ENCODE measurements at places on chromosomes 2 and 18.

GRCh38 chr18:44693030-44693784 lies 12.5 kb downstream of the SETBP1 start:
- no peak for DNase-seq

- DNase-seq = no peak
Measured at GRCh38 chr2:10170256-10170655, 47.7 kb downstream of the RRM2 start.

DNA sequence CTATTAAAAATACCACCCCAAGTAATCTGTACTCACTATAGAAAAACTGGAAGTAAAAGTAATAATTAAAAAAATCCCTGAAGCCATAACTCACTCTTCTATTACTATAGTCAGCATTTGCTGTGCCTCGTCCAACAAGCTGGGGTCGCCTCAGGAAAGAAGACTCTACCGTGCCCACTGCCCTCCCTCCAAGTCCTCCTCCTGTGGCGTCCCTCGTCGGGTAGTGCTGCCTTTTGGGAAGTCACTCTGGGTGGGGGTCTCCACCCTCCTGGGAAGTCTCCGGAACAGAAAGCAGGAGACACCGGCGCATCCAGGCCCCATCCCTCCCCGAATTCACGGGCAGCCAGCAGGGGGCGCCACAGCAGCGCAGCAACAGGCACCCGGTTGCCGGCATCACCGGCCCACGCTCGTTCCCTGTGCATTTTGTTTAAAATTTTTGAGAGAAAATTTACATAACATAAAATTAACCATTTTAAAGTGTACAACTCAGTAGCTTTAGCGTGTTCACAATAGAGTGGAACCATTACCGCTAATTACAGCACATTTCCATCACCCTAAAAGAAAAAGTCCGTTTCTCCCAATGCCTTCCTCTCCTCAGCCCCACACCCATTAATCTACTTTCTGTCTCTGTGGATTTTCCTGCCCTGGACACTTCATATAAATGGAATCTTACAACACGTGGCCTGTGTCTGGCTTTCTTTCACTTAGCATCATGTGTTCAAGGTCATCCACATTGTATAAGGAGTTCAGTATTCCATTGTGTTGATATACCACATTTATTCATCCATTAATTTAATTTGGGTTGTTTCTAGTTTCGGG lies 62.2 kb downstream of the ADNP2 start:
- DNase-seq = no peak

- no peak for DNase-seq
Measured at GRCh38 chr2:155481141-155481540, 782.6 kb downstream of the KCNJ3 start.

DNA sequence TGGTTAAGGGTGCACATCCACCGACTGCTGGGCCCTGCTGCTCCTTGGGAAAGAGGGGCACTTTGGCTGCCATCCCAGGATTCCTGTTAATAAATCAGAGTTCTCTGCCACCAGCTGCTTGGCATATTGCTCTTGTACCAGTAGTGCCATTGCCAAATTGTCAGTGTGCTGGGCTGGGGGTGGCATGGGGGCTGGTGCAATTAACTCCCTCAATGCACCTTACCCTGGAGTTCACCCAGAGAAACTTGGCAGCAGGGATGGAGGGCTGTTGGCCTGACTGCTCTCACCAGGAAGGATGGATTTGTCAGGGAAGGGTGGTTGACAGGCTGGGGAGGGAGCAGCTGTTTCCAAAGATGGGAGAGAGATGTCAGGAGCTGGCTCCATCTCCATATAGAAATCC lies 94.6 kb upstream of the SKOR2 start:
- DNase-seq = no peak

DNA sequence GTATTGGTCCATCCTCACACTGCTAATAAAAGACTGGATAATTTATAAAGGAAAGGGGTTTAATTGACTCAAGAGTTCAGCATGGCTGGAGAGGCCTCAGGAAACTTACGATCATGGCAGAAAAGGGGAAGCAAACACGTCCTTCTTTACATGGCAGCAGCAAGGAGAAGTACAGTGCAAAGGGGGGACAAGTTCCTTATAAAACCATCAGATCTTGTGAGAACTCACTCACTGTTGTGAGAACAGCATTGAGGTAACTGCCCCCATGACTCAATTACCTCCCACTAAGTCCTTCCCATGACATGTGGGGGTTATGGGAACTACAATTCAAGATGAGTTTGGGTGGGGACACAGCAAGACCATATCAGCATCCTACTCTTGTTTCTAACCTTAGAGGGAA lies 37.0 kb downstream of the SP100 start:
- no peak for DNase-seq

DNA sequence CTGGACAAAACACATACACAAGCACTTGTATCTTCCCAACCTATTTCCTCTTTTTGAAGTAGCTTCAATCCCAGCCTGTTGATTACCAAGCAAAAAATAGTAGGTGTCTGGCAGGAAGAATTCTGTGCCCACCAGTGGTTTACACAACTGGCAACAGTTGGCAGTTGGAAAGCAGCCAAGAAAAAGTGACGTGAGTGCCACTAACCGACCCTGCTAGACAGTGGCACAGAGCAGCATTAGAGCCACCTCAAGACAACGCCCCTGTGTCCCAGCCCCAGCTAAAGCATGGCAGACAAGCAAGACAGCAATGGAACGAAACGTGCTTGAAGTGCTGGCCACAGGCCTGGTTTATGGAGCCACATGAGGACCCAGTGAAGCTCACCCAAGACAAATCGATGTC lies 379.6 kb downstream of the FBXO15 start:
- DNase-seq = peak; percentile 40

DNA sequence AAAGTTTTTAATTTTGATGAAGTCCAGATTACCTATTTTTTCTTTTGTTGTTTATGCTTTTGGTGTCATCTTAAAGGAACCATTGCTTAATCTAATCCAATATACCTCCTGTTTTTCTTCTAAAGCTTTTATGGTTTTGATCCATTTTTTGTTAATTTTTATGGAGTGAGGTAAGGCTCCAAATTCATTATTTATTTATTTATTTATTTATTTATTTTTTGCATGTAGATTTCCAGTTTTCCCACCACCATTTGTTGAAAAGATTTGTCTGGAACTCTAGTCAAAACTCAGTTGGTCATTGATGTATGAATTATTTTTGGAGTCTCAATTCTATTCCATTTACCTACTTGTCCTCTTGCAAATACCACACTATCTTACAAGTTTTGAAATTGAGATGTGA lies 99.4 kb upstream of the RBMS1 start:
- DNase-seq = no peak

- DNase-seq = no peak
Measured at GRCh38 chr2:71746946-71747501, 293.7 kb downstream of the DYSF start.

GRCh38 chr2:158570869-158571268 lies 114.1 kb downstream of the PKP4 start:
- no peak for DNase-seq

DNA sequence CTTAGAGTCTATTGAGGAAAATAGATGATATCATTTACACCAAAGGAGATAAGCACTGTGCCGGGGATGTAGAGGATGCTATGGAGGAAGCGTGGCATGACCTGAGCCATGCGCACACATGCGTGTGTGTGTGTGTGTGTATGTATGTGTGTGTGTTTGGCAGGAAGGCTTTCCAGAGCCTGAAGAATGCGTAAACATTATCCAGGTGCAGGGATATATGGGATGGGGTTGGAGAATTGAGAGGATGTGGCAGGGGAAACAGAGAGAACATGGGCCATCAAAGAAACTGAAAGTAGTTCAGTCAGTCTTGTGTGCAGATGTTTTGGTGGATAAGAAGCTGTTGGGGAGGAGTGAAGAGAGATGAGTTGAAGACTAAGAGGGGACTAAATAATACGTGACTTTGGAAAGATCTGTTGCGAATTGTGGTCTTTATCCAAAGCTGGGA lies 9.3 kb upstream of the STAT1 start:
- no peak for DNase-seq

DNA sequence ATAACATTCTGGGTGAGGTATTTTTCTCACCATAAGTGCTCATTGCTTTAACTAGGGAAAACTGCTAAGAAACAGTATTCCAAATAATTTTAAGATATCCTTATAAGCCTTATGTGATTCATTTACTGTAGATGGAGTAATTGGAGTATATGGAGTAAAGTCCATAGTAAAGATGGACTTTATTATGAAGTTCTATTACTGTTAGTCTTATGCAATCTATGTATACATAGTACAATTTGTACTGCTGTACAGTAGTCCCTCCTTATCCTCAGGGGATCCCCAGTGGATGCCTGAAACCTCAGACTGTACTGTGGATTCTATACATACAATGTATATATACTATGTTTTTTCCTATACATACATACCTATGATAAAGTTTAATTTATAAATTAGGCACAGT lies 41.1 kb upstream of the OTX1 start:
- no peak for DNase-seq

DNA sequence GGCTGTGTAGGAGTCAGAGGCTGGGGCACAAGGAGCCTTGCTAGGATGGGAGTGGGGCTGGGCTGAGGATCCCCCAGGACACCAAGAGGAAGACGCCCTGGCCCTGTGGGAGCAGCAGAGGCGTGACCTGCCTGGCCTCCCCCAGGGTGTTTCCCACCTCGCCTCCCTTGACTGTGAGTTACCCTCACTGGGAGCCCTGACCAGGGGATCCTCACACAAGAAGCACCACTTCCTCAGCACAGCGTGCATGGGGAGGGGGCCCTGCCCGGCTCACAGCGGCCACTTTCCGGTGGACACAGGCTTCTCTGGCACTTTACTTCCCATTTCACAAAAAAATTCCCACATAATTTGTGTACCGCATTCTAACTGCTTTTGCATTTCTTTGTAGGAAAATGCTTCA lies 187.7 kb downstream of the EIPR1 start:
- DNase-seq = no peak

- DNase-seq = no peak
Measured at GRCh38 chr2:79389481-79389880, 123.4 kb upstream of the CTNNA2 start.

- no peak for DNase-seq
Measured at GRCh38 chr18:54962919-54963645, 3.8 kb upstream of the CCDC68 start.

DNA sequence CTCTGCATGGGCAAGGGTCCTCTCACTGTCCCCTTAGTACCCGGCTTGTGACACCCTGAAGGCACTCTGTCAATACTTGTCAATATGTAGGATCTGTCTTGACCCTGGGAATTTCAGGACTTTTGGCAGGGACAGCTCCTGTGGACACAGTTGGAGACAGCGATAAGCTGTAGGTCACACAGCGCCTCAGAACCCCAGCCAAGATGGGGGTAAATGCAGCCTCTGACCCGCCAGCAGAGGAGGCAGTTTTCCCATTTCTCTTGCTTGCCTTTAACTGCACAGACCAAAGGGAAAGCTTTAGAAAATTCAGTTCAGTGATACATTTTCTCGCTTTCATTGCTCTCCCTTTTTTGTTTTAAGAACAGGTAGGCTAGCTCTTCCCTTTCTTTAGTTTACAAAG lies 54.8 kb upstream of the KLHL29 start:
- DNase-seq = no peak

GRCh38 chr2:85852937-85853498 lies 35.8 kb downstream of the ST3GAL5 start:
- no peak for DNase-seq

DNA sequence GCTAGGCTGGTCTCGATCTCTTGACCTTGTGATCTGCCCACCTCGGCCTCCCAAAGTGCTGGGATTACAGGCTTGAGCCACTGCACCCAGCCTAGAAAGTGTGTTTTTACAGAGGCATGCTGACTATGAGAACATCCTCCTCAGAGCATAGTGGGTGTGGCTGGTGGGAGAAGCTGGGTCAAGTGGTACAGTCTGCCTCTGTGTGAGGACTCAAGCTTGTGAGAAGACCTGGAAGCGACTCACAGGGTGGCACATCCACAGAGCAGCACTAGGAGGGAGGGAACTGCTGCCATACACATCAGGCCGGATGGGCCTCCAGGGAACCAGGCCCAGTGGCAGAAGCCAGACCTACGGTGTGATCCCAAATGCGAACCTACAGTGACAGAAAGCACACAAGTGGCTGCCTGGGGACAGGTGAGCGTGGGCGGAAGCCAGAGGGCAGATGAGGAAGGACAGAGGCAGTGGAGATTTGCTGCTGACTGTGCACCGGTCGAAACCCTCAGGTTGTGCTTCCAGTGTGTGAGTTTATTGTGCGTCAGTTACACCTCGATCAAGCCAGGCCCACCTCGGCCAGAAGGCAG lies 8.9 kb downstream of the ARHGEF4 start:
- DNase-seq = no peak

GRCh38 chr2:111160758-111161157 lies 40.0 kb downstream of the BCL2L11 start:
- no peak for DNase-seq

DNA sequence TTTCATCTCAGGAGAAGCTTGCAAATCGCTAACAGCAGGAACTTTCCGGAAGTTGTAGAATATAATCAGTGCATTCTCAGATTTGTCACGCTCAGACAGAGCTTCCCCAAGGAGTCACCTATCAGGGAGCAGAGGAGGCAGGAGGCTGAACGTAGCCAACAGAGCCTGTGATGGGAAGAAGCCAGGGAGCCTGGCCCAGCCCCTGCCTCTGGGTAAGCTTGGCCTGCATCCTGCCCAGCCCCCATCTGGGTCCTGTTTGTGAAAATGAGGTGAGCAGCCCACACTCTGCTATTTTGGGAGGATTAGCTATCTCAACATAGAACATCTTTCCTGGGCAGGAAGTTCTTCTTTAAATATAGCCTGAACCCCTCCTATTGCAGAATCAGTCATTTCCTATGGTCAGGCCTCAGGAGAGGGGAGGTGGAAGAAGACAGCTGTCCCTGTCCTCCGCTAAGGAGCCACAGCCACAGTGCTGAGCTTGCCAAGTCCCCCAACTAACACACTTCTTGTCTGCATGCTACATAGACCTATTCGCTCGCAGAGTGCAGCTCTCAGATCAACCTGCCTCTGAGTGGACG lies 19.2 kb upstream of the PKDCC start:
- no peak for DNase-seq

GRCh38 chr2:214853906-214854305 lies 44.4 kb upstream of the BARD1 start:
- no peak for DNase-seq

DNA sequence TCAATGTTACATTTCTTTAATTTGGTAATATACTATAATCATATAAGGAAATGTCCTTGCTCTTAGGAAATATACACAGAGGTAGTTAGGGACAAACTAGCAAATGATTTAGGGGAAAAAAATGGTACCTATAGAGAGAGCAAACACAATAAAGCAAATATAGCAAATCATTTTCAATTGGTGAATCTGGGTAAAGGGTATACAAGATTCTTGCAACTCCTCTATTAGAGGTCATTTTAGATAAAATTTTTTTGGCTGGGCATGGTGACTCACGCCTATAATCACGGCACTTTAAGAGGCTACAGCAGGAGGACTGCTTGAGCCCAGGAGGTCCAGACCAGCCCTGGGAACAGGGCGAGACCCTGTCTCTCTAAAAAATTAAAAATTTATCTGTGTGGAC lies 44.4 kb downstream of the STRN start:
- DNase-seq = no peak

- DNase-seq = no peak
Measured at GRCh38 chr2:207704671-207705070, 6.8 kb upstream of the CCNYL1 start.

DNA sequence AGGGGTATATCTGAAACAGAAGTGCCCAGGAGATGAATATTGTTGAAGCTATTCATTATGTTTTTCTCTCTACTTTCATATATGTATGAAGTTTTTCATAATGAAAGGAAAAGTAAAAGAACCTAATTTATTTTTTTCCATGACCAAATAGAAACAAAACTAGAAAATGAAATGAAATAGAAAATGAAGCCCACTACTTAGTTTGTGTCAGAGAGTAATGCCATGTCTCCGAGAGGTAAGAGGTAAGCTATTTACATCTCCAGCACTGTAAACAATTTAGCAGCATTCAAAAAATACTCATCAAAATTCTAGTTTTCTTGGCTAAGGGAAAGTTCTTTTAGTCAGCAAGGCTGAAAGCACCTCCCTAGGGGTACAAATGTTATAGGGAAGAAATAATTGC lies 238.6 kb downstream of the PTH2R start:
- no peak for DNase-seq

Measured in SHP77 (cell line).